ENCODE measurements at places on chromosomes 16 and 17. TPM values are rescaled to one million over a fixed set of nuclear protein-coding genes. Genes with fewer than 3 reads are reported as not detected.

DNA sequence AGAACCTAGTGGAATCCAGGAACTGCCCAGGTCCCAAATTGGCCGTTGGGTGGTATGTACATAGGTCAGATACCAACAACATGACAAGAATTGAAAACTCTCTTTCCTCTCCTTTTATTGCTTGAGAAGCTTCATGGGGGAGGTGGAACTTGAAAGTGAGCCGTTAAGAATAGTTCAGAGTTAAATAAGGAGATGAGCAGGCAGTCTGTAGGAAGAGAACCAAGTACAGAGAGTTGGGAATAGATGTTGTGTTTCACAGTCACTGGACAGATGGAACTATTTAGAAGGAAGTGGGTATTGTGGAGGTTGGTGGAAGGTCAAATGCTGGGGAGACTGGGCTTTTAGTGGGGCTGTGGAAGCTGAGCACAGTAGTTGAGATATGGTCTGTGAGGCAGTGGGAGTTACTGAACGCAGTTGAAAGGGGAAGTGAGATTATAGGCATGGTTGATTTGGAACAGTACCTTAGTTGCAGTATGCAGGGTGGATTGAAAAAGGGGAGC lies 26.4 kb downstream of the ARHGAP44 start:
- no peak for DNase-seq

- DNase-seq: no peak
Observed at GRCh38 chr17:39599004-39599664, 8.6 kb downstream of the NEUROD2 start.

GRCh38 chr16:876523-877241 lies 76.1 kb upstream of the GNG13 start:
- DNase-seq: no peak

GRCh38 chr17:40364121-40364861 lies at the start of gene GJD3:
TSS of gene GJD3 (minus strand) at chr17:40364737. CDS start at chr17:40363815, 922 bp downstream.
- no peak for DNase-seq

Gene VASN
- 31.5 TPM for total RNA-seq

GRCh38 chr17:3724378-3725077 lies 825 bp downstream of the HASPIN start:
- DNase-seq: no peak

DNA sequence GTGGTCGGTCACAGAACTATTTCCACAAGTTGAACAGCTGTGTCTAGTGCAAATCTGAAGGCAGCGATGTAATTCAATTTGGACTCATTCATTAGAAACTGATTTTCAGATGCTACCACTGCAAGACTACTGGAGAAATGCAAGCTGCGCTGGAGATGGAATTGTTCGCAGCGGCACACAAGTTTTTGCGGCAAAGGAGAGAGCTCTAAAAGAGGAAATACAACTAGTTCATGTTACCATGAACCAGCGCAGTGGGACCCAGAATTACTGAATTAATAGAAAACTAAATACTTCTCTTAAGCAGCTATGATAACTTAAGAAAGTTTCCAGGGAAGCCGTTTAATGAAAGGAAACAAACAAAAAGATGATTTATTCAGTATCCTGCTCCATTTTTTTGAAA lies 1.9 kb downstream of the CREBBP start:
- no peak for DNase-seq

DNA sequence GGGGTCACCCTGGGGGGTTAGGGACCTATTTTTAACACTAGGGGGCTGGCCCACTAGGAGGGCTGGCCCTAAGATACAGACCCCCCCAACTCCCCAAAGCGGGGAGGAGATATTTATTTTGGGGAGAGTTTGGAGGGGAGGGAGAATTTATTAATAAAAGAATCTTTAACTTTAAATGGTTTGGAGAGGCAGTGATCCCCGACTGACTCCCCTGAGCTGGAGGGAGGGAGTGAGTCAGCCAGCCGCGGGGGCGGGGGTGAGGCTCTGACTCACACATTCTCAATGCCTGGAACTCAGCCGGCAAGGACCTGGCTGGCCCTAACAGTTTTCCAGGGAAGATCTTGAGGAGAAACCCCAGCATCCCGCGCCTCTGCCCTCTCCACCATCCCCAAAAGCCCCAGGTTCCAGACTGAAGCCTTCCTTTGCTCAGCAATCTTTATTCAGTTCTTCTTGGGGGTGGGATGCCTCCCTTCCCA lies 1.5 kb downstream of the HCFC1R1 start:
- peak; percentile 92 for DNase-seq

Gene PRCD
- 4.3 TPM for total RNA-seq

Gene EPOP
- total RNA-seq: 2.8 TPM
